ENCODE measurements at places on chromosomes 2 and 18.

DNA sequence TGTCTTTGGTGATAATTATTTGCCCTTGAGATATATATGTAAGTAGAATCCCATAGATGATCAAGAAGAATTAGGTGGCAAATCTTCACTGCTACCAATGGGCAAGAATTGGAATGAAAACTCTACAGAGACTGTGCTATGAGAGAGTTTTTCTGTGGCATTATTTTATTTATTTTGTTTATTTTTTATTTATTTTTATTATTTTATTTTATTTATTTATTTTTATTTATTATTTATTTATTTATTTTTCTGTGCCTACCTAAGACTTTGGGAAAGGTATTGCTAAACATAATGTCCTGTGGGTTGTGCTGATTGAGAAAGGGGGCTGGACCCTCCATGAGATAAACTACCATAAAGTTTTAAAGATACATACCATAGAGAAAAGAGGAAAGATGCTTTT, 16.6 kb upstream of the NR4A2 start:
- no peak for DNase-seq

DNA sequence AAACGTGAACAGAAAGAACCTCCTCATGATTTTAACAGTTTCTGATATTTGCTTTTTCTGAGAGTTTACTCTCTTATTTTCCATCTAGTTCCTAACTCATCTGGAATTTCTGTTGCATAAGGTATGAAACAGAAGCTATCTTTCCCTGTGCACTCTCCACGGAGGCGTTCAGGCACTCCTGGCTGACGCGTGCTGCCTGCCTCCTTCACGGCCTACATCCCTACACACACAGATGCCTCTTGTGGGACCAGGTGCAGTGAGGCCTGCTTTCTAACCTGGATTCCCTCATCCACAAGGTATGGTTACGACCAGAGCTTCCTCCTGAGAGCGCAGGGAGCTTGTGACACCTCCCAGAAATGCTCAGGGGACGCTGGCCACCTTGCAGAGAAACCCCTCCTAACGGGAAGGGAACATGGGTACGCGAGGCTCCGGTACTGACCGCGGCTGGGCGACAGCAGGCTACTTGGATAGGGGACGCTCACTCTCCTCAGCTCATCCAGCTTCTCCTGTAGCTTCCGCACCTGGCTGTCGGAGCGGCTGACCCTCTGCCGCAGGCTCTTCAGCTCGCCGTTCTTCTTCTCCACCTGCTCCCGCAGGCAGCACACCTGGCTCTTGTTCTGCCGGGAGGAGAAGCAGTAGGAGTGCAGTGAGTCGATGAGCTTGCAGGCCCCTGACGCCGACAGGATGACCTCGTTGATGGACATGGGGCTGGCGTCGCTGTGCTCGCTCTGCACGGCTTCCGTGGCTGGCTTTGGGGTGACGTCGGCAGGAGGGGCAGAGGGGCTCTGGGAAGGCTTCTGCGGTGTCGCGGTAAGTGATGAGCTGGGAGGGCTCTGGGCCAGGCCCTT, 4.3 kb downstream of the THAP4 start:
- no peak for DNase-seq

DNA sequence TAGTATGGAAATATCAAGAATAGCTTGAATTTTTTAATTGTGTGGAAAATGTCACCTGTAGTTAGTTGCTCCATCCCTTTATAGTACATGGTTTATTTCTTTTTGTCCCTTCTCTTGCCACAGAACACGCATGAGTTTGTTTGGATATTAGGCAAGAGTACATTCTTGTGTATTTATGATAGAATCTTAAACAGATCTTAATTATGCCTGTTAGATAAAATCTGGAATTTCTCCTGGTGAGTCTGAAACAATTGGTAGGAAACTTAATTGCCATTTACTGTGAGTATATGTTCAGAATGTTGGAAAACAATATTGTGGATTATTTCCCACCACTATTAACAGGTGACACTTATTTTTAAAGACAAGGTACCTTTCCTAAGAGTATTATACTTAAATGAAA, 30.2 kb upstream of the CABYR start:
- no peak for DNase-seq

DNA sequence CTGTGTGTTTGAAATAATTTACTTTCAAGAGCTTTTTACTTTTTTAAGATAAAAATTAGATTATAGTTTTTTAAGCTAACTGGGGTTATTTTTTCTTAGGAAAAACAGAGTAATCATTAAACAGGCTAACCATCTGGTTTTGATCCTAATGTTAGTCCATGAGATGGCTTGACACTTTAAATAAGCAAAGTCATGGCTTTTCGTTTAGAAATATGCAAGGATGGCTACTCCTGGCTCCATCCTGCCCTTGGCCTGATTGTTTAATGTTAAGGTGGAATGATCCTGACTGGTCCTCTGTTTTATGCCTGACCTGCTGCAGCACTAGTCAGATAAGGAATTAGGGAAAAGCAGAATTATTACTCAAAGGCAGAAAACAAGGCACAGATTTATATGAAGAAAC, 39.7 kb upstream of the PNPT1 start:
- DNase-seq: no peak

- DNase-seq: no peak
Observed at GRCh38 chr18:36041146-36041545, 26.2 kb downstream of the RPRD1A start.

GRCh38 chr2:207395535-207396251, 134.1 kb upstream of the CREB1 start:
- no peak for DNase-seq

Measured in stimulated activated CD8-positive, alpha-beta memory T cell treated with anti-CD3 and anti-CD28 coated beads, Interleukin-7, amount 100 ng/mL, for 1 hour (primary cell).